Hematopoietic multipotent progenitor cell treated with erythropoietin and hydrocortisone succinate and interleukin-3 and kit ligand, for 8 days (in vitro differentiated cells): ENCODE measurements at places on chromosomes 11 and 22.

GRCh38 chr11:133808393-133809140 lies 36.7 kb downstream of the SPATA19 start:
- no peak for DNase-seq

DNA sequence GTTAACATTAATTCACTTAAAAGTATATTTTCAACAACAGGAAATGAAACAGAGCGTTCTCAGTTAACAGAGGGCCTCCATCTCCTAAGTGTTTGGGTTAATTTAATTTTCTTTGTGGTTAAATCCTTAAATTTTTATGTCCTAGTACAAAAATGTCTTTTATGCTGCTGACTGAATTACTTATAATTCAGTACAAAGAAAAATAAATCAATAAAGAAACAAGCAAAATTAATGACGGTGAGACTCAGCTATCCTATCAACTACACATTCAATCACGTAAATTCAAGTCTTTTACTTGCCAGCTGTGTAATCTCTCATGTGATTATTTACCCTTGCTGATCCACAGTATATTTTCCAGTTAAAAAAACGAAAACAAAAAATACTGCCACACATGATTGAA lies 81.4 kb downstream of the BBOX1 start:
- no peak for DNase-seq

DNA sequence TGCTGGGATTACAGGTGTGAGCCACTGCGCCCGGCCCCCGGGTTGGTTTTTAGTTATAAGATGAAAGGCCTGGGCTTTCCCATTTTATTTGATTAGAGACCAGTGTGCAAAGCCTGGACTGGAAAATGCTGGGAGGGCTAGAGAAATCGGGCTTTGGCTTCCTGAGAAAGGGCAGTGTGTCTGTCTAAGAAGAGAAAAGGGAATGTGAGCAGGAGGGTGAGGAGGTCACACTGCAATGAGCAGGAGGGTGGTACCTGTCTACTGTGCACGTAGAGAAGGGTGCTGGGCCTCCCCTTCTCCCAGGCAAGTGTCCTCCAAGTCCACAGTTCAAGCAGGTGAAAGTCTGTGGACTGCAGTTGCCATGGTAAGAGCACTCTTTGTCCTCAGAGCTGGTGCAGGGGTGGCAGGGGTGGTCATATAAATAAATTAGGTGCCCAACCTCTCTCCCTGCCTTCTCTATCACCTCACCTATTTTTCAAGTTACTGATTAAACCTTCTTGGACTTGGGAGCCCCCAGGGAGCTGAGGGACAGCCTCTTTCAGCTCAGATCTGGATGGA lies 30.8 kb downstream of the SLC5A1 start:
- no peak for DNase-seq

- DNase-seq, result no peak
Measured at GRCh38 chr11:873706-874105, 31.1 kb downstream of the TSPAN4 start.

DNA sequence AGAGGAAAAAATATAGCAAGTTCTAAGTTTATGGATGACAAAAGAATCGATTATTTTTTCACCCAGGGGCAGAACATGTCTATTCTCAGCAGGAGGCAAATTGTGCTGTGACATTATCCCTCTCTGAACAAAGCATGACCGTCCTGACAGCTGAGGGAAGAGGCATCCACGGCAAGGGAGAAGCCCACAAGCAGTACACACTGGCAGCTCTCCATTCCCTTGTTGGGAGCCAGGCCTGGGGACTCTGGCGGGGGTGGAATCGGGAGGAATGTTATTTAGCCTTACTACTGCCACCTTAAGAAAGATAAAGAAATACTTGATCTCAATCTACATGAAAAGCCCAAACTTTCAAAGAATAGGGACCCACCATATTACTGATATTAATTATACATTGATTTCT lies 3.4 kb downstream of the KIRREL3 start:
- DNase-seq, result no peak

DNA sequence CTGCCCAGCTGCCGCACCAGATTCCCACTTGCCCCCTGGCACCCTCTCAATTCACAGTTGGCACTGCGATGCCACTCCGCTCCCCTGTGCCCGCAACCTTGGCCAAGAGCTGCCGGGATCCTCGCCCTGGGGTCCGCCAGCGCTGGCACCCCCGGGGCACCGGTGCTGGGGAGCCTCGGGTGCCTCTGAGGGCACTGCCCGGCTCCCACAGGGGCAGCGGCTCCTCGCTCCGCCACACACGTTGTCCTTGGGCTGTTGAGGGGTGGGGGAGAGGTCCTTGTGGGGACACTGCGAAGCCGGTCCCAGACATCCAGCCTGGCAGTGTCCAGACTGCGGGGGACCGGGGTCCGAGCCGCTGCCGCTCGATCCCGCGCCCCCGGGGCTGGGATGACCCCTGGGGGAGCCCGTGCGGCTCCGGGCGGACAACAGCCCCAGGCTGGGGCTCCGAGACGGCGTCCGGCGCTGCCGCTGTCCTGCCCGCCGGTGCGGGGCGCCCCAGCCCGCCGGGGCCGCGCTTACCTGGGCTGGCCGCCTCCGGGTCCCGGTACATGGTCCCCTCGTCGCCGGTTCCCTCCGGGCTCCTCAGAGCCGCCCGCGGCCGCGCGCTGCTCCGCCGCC lies 496 bp downstream of the SYT7 start:
- no peak for DNase-seq

DNA sequence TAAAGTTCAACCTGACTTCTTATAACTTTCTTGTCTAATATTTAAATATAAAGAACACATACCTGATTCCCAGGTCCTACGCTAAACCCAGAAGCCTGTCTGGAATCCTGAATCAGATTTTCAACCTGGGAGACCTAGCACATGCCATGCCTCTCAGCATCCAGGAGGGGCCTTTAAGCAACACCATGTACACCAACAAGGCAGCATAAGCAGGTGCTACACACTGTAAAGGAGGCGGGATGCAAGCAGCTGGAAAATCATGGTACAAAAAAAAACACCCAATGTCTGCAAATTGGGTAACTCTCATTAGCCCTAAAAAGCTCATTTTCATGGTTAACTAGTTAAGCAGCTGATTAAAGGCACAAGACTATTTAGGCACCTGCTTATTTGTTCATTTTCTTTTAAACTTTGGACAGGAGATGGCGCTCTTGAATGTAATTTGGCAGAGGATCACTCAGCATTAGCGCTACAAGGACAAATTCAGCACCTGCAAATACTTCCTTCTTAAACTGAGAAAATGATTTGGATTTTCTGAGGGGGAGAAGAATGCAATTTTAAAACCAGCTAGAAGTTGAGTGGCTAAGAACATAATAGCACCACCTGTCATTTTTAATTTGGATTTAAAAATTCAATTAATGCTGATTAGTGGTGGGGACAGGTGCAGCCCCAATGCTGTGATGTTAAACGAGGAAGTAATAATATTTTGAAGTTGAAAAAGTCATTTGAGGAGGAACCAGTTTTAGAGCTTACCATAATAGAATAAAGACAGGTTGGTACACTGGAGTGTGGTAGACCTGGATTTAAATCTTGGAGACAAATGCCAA lies 104.0 kb downstream of the FAR1 start:
- DNase-seq, result peak; percentile 90

DNA sequence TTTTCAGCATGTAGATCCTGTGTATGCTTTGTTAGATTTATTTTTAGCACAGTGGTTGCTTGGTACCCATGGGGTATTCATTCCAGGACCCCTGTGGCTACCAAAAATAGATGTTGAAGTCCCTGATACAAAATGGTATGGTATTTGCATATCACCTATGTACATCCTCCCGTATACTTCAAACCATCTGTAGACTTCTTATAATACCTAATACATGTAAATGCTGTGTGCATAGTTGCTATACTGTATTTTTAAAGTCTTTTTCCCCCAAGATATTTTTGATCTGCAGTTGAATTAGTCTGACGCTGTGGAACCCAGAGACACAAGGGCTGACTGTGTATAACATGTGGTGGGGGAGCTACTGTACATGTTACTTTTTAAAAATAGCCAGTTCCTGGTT lies 101.1 kb downstream of the ATXN10 start:
- DNase-seq, result no peak

- DNase-seq, result no peak
Measured at GRCh38 chr11:89477175-89477574, 14.0 kb downstream of the NOX4 start.

GRCh38 chr11:67160872-67161783 lies 42.1 kb downstream of the KDM2A start:
- DNase-seq, result no peak
